ENCODE measurements at places on chromosomes 1 and 21.

- DNase-seq: peak; percentile 72
Observed at GRCh38 chr1:34681480-34682451, 73.1 kb upstream of the GJB5 start.

DNA sequence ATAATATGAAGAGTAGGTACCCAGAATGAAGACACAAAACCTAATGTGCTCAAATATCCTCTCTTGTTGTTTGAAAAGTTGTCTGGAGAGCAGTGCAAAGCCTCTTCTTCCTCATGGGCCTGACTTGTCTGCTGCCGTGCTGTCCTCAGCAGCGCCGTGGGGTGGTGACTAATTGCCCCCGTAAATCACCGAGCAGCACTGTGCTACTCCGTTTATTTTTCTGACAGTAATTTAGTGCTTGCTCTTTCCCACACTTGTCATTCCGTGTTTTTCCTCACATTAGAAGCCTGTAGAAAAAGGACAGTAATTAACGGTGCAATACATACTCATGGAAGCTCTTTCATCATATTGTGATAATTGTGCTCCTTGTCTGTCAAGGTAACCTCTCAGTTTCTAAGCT is 114.8 kb upstream of the BARHL2 start:
- peak; percentile 17 for DNase-seq

GRCh38 chr1:241551759-241552638 is 19.8 kb downstream of the KMO start:
- peak; percentile 69 for DNase-seq

DNA sequence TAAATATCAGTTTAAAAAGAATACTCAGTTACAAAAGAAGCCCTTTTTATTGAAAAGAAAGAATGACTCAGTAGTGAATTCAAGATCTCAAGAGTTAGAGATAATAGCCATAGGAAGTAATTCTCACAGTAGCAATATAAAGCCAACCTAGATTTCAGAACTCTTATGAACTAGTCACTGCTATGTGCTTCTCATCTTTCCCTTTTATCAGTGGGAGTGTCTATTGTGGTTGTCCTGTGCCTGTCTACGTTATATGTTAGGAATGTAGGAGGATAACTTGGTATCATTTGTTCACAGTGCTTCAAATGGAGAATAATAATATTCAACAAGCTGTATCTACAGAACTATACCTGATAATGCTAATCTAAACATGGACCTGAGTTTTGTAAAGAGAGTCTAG is 73.1 kb upstream of the RGS21 start:
- no peak for DNase-seq

- DNase-seq: no peak
Observed at GRCh38 chr1:97352936-97353382, 567.9 kb downstream of the DPYD start.

DNA sequence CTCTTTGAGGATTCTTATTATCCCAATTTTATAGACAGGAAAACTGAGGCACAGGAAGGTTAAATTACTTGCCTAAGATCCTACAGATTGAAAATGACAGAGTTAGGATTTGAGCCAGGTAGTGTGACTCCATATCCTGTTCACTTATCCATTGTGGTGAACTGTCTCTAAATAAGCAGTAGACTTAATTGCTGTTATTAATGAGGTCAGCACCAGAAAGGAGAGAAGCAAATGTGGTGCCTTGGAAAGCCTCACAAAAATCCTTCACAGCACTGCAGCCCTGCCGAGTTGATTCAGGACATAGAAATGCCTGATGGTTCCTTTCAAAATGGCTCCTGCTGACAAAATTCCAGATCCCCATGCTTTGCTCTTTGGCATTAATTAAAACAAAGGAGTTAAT is 193.3 kb upstream of the BEND5 start:
- DNase-seq: no peak

- no peak for DNase-seq
Observed at GRCh38 chr21:35460441-35460840, 411.3 kb upstream of the RUNX1 start.

DNA sequence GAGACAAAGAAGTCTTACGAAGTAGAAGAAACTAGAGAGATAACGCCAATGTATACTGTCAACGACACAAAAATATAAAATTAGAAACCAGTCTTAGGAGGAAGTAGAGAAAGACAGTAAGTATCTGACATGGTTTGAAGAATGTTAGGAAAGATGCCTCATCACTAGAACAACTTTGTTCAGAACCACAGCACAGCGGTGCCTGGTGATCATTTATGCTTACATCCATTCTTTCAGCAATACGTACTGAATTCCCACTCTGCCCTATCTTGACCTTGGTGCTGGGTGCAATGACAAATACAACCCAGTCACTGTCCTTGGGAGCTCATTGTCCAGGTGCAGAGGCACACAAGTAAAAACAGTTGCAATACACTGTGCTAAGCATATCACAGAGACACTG is 104.4 kb downstream of the TM2D1 start:
- no peak for DNase-seq

- peak; percentile 78 for DNase-seq
Observed at GRCh38 chr1:234893725-234894630, 234.7 kb downstream of the TOMM20 start.

GRCh38 chr1:206798384-206798996 is 26.2 kb upstream of the IL10 start:
- peak; percentile 45 for DNase-seq

- peak; percentile 34 for DNase-seq
Observed at GRCh38 chr1:77036560-77036959, 169.3 kb downstream of the ST6GALNAC5 start.

DNA sequence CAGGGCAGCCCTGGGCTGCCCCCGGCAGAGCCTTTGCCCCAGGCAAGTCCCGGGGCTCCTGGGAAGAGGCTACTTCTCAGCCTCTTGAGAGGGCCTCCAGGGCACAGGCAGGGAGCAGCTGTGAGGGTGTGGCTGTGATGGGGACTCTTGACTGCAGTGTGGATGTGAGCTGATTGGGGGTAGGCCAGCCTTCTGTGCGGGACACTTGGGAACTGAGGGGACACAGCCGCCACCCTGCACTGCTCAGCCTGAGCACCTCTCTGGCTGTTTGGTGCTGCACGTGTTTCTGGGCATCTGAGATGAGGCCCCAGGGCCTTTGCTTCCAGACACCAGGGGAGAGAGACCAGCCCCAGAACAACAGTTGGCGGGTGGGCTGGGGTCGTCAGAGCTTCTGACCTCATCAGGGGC is 62.1 kb downstream of the SKI start:
- no peak for DNase-seq

DNA sequence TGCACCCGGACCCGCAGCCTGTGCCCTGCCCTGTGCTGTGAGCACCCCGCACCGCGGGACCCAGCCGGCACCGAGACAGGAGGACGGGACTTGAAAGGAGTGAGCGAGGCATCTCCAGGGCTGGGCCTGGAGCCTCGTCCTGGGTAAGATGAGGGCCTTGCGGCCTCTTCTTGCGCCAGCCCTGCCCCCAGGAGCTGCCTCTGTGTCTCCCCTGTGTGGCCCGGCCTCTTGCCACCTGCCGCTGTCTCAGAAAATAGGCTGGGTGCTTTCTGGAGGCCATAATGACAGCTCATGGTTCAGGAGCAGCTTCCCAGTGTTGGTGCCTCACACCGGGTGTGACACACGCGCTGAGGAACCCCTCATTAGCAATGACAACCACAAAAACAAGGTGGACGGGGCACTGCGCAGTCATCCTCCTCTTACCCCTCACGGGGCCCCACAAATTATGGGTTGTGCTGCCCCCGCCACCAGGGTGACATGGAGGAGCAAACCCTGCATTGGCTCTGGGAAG is 161.5 kb upstream of the C1orf174 start:
- DNase-seq: no peak

- peak; percentile 53 for DNase-seq
Observed at GRCh38 chr1:234212764-234213657, 160.2 kb upstream of the COA6 start.

DNA sequence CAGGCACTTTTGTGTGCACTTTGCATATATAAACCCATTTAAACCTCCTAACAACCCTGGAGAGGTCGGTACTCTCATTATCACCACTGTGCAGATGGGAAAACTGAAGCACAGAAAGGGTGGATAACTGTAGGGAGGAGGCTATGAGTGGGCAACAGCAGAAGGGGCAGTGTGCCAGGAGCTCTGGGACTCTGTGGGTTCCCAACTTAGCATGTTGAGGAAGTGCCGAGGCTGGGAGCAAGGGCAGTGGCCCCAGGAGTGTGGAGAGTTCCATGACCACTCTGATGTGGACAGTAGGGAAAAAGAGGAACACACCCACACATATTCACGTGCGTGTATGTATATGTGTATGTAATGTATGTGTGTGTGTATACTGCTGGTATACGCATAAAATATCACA is 25.7 kb upstream of the KCNC4 start:
- no peak for DNase-seq

GRCh38 chr1:244341455-244342450 is 110.0 kb downstream of the ADSS2 start:
- peak; percentile 54 for DNase-seq

DNA sequence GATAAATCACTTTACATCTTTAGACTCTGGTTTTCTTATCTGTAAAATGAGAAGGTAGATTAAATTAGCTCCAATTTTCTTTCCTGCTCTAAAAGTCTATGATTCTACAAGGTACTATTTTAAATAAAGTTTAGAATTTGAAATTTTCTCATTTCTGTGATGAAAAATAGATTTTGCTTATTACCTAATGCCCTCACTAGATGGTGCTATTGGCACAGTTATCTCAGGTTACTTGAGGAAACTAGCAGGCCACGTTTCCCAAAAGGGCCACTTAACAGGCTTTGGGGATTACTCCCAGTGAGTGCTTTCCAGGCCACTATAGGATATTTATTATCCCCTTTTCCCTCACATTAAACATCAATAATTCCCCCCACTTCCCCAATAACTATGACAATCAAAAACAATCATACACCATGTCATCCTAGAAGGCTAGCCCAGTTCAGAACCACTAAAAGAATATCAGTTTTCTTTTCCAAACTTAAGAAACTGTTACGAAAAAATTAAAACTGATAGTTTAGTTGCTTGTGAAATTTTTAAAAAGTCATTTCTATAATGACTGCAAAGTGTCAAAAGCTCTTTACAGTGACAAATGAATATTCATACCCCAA is 30.6 kb downstream of the OMA1 start:
- DNase-seq: peak; percentile 38

GRCh38 chr1:202229376-202229775 is 35.8 kb downstream of the LGR6 start:
- DNase-seq: no peak

DNA sequence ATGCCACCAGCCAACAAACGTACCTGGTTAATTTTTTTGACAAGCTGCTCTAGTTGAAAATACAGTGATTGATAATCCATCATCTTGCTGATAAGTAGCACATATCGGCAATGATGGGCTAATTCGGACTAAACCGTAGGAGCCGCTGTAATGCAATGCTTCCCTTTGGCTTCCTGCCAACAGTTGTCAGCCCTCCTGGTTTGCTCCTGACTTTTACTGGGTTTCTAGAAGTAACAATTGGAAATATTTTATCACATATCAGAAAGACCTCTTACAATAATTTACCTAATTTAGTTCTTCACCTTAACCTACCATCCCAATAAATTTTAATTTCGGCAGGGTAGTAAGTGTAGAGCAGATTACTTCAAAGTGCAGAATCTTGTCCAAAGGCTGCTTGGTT is 148.5 kb downstream of the DHRS3 start:
- no peak for DNase-seq

- DNase-seq: no peak
Observed at GRCh38 chr21:39503123-39503762, 51.5 kb downstream of the SH3BGR start.

All from activated CD8-positive, alpha-beta T cell treated with anti-CD3 and anti-CD28 coated beads for 36 hours (primary cell).